Activated CD8-positive, alpha-beta T cell treated with anti-CD3 and anti-CD28 coated beads, Interleukin-2, amount 10 ng/mL, durations not matched to agents 7 days and 5 days (primary cell): ENCODE measurements at places on chromosomes 7 and 10. TPM values are rescaled to one million over a fixed set of nuclear protein-coding genes. Genes with fewer than 3 reads are reported as not detected.

WIPF3 gene
- total RNA-seq, result not detected

MYO1G gene
- total RNA-seq, result 435 TPM

TAS2R41 gene
- total RNA-seq, result not detected

DNA sequence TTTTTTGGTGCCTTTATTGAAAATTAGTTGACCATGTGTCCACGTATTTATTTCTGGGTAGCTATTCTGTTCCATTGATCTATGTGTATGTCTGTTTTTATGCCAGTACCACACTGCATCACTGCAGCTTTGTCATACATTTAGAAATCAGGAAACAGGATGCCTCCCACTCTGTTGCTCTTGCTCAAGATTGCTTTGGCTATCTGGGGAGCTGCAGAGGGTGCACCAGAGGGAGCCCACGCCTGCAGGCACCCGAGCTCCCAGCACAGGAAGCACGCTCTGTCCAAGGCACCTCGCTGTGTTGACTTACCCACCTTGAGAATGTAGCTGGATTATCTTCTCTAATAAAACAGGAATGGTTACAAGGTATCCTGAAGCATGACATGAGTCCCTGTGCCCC is 301.7 kb downstream of the TCERG1L start:
- H3K4me1 ChIP-seq, result no peaks in the 10 kb centered on the region
- no peak overlapping the region for H3K4me3 ChIP-seq
- H3K36me3 ChIP-seq, result no peaks in the 10 kb centered on the region
- no peak for DNase-seq

DNA sequence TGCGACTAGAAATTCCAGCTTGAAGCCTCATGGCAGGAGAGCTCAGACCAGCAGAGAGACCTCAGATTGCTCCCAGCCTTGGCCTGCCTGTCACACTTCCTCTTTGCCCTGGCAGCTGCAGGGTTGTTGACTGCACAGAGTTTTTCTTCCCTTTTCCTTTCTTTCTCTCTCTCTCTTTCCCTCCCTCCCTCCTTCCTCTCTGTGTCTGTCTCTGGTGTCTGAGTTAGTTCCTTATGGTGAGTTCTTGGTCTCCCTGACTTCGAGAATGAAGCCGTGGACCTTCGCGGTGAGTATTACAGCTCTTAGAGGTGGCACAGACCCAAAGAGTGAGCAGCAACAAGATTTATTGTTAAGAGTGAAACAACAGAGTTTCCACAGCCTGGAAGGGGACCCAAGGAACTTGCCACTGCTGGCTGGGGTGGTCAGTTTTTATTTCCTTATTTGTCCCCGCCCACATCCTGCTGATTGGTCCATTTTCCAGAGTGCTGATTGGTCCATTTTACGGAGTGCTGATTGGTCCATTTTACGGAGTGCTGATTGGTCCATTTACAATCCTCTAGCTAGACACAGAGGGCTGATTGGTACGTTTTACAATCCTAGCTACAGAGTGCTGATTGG is 266.3 kb downstream of the RPS24 start:
- H3K36me3 ChIP-seq, result peaks cover 2% of the 10 kb centered on the region
- H3K4me1 ChIP-seq, result peaks cover 34% of the 10 kb centered on the region
- no peak overlapping the region for H3K4me3 ChIP-seq
- peak; percentile 27 for DNase-seq

DNA sequence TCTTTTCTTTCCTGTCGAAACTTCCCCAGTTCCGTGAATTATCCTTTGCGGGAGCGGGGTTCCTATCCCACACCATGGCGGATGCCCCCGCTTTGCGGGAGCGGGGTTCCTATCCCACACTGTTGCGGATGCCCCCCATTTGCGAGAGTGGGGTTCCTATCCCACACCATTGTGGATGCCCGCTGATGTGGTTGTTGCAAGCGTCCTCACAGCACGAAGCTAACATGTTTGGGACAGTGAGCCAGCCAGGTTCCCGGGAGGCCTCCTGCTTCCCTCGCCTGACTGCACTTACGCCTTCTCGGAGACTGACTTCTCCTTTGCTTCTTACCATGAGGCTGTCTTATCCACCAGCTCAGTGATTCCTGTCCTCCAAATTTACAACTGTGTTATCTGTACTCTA is 134.7 kb downstream of the VIPR2 start:
- no peak overlapping the region for H3K27ac ChIP-seq
- no peaks in the 10 kb centered on the region for H3K27me3 ChIP-seq
- no peaks in the 10 kb centered on the region for H3K4me1 ChIP-seq
- H3K4me3 ChIP-seq, result no peak overlapping the region

GRCh38 chr10:70558871-70559810 is 43.4 kb downstream of the PRF1 start:
- H3K27me3 ChIP-seq, result no peaks in the 10 kb centered on the region
- DNase-seq, result peak; percentile 88
- peak overlapping the region; percentile 89 for H3K27ac ChIP-seq
- peaks cover 56% of the 10 kb centered on the region for H3K4me1 ChIP-seq
